ENCODE measurements at places on chromosomes 2 and 18.
A peak's percentile ranks its signal among the peaks of the same experiment; 100 is the strongest.

DNA sequence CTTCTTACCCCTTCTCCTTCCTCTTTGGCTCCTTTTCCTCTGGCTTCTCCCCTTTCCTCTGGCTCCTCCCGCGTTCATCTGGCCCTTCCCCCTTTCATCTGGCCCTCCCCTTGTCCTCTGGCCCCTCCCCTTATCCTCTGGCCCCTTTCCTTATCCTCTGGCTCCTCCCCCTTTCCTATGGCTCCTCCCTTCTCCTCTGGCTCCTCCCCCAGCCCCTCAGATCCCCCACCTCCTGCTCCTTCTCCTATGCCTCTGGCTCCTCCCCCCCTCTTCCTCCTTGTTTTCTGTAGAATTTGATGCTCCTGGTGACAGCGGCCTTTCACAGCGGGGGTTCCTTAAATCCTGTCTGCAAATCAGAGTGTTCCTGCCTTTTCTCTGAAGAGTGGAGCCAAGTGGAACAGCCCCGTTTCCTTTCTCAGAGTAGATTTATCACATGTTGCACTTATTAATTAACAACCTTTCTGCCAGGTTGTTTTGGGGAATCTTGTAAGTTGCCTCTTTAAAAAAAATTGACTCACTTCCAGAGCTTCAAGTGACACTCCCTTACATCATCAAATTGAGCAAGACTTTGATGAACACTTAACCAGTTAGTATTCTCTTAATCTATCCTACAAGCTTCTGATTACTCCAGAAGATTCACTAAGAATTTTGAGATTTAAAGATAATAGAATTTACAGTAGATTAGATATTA, 27.9 kb downstream of the FABP1 start:
- no peak for DNase-seq

GRCh38 chr2:236841389-236841788, 244.3 kb upstream of the COPS8 start:
- DNase-seq, result no peak

DNA sequence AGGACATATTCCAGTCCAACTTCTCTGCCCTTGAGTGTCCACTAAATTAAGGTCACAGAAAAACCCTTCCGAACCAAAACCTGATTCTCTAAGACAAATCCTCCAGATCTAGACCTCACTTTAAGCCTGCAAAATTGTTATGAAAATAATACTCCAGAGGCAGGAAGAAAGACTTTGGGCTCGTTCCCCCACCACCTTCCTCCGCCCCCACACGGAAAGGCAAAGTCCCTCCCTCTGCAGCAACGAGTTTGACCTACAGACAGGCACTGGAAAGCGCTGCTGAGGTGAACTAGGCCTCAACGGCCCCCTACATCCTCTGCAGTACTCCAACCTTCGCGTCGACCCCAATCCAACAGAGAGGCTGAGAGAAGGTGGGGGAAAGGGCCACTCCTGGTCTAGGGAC, 808 bp downstream of the ATP5MC3 start:
- peak; percentile 33 for DNase-seq

GRCh38 chr2:27313882-27314645, 5.8 kb upstream of the UCN start:
- no peak for DNase-seq

- DNase-seq, result no peak
Measured at GRCh38 chr2:76429374-76429773, 718.7 kb upstream of the GCFC2 start.

- no peak for DNase-seq
Measured at GRCh38 chr18:78293940-78294541, 685.6 kb upstream of the SALL3 start.

GRCh38 chr18:73461038-73461779, 593.4 kb upstream of the NETO1 start:
- no peak for DNase-seq

GRCh38 chr2:70719231-70719630, 48.8 kb downstream of the ADD2 start:
- no peak for DNase-seq

DNA sequence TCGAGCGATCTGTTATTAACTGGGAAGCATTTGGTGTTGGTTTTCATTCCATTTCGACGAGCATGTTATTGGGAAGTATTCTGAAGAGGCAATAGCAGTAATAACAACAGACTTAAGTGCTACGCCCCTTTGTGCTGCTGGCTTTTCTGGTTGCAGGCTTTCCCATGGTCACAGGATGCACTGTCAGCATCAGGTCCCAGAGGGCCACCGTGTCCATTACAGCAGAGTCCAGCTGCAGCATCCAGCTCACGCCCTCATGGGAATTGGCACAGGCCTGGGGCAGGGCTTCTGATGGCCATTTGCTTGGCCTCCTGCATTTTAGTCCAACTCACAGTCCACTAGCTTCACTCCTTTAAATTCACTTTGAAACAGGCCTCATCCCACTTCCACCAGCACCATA, 44.4 kb downstream of the BCL2L11 start:
- no peak for DNase-seq

GRCh38 chr18:55731594-55732042, 143.6 kb upstream of the TCF4 start:
- no peak for DNase-seq

DNA sequence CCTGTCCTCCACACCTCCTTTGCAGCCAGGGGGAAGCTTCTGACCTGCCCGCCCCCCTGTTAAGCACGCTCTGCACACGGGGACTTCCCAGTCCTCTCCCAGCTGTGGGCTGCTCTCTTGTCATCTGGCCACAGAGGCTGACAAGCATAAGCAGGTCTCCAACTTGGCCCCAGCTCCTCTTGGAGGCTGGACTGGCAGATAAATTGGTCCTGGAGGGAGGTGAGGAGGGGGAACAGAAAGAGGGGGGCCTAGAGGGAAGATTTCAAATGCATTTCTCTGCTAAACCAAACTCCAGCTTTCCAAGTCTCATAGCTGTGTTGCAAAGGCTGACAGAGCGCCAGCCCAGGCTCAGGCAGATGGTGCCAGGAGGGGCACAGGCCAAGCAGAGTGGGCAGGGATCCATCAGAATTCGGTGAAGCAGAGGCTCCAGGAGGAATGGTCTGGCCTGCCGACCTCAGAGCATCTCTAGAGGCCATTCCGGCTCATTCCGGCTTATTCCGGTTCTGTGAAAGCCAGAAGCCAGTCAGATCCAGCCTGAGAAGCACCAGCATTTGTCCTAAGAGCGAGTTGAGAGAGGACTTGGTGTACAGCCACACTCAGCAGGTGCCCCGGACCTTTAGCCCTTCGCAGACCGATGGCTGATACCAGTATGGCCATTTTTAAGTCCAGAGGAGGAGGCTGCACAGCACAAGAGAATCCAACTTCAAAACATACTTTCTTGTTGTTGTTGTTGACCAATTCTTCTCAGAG, 508.9 kb upstream of the MYT1L start:
- no peak for DNase-seq

- no peak for DNase-seq
Measured at GRCh38 chr18:28485918-28486317, 309.0 kb upstream of the CDH2 start.

- no peak for DNase-seq
Measured at GRCh38 chr18:63192885-63193349, 126.7 kb downstream of the BCL2 start.

DNA sequence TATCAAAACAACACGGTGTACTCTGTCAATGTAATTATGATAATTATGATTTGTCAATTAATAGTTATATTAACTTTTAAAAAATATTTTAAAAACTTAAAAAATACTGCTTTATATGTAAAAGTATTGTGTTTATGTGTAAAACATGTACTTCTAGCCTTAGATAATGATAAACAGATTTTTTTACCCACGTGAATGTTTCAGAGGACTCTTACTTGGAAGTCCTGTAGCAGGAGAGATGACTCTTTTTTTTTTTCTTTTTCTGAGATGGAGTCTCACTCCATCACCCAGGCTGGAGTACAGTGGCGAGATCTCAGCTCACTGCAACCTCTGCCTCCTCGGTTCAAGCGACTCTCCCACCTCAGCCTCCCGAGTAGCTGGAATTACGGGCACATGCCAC, 6.2 kb upstream of the MTCL1 start:
- no peak for DNase-seq

DNA sequence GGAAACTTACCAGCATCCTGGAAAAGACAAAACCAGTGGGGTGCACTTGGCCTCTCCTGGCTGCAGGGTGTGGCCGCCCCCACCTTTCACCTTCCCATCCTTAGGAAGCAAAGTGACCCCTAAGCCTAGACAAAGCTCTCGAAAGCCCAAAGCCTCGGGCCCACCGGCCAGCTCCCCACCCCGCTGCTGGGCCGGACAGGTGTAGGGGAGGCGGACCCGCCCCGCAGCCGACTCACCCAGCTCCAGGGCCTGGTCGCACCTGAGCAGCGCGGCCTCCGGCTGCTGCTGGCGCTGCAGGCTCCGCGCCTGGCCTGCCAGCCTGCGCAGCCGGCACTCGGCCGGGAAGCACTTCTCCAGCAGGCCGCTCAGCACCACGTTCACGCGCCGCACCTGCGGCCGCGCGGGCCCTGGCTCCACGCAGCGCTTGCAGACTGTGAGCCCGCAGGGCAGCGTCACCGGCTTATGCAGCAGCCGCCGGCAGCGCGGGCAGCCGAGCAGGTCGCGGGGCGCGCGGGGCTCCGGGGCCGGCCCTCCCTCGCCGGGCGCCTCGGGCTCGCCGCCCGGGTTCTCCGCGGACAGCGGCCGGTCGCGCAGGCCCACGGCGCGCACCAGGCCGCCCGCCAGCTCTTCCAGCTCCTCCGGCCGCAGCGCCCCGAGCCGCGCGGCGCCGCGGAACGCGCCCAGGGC, 979 bp downstream of the LONRF2 start:
- no peak for DNase-seq

DNA sequence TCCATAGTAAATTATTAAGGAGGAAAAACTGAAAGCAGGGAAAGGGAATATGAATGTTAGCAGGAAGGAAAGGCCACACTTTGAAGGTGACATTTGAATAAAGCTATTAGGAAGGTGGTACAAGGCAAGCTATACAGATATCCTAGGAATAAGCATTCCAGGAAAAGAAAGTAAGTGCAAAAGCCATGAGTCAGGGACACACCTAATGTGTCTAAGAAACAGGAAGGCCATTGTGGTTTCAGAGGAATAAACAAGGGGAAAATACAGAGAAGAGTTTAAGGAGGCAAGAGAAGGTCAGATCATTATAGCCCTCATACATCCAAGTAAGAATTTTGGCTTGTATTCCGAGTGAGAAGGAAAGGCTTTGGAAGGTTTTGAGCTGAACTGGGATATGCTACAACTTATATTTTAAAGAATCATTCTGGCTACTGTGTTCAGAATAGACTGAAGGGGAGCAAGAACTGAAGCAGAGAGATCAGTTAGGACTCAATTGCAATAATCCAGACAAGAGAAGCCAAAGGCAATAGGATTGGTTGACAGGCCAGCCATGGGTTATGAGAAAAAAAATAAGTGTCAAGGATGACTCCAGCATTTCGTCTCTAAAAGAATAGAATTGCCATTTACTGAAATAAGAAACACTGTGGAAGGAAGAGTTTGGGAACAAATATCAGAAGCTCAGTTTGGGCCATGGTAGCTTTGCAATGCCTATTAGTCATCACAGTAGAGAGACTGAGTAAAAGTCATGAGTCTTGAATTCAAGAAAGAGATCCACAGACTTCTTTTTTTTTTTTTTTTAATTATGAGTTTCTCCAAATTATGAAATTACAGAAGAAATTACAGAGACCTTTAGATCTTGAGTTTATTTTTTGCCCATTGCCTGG, 11.3 kb downstream of the RAD51AP2 start:
- DNase-seq, result peak; percentile 7

GRCh38 chr2:150729495-150729955, 242.1 kb upstream of the RND3 start:
- no peak for DNase-seq

GRCh38 chr2:25829828-25830227, 48.5 kb downstream of the ASXL2 start:
- DNase-seq, result no peak

DNA sequence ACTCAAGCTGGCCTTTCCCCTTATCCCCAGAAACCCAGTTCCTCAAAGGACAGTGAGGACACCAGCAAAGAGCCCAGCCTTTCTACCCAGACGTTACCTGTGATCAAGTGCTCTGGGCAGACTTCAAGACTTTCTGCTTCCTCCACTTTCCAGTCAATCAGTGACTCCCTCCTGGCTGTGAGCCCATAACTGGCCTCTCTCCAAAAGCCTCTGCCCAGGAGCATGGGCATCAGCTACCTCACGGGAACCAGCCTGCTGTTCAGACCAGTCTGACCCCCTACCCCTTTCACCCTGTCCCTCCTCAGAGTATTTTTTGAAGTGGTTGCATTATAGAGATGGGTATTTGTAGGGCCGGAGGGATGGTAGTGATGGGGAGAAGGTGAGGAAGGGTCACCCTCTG, 27.7 kb upstream of the CYP27A1 start:
- DNase-seq, result no peak

GRCh38 chr18:63143330-63143771, 176.2 kb downstream of the BCL2 start:
- DNase-seq, result no peak

DNA sequence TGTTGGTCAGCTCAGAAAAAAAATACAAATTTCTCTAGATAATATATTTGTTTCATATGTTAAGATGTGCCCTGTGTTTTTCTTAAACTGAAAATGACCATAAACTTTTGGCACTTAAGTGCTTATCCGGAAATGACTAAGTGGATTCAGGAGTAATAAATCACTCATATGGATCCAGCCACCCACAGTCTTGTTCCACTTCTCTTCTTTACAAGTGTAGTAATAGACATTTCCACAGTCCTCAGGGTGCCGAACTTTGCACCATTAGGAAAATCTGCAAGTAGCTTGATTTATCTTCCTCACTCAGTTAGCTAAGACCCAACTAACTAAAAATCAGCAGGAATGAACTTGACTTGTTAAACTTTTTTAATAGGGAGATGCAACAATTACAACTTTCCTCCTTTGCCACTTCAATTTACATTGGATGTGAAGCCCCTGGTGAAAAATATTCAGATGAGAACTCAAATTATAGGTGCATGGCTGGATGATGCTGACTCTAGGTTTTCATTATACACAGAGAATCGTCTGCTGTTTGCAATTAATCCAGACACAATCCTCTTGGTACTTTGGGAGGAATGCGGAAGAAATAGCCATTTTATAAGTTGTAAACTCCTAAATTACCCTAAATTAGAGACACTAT, 322.5 kb downstream of the ARHGAP15 start:
- peak; percentile 46 for DNase-seq

DNA sequence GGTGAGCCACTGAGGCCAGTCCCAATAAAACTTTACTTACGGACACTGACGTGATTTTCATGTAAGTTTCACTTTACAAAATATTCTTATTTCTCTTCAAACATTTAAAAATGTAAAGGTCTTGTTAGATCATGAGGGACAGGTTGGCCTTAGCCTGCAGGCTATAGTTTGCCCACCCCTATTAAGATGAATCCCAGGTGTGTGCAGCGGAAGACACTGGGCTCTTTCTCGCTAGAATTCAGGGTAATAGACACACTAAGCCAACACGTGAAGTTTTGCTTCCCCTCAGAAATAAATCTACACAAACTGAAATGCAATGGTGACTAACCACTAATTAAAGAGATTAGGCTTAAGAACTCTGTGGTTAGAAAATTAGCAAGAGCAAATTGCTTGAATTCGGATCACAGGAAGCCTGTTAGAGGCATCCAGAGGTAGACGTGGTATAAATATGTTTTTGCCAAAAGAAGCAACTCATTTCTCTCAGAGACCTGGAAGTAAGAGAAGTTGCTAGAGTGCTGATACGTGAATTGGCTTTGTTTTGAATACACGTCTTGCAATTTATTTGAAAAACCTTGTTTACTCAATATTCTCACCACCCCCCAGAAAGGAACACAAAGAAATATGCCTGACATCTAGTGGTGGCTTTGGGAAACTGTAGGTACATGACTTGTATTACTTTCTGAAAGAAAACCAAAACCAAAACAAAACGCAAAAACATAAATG, 151.6 kb downstream of the DTNB start:
- DNase-seq, result peak; percentile 74

Data from kidney capillary endothelial cell (primary cell).